ENCODE measurements at places on chromosomes 12 and 14. TPM values are rescaled to one million over a fixed set of nuclear protein-coding genes. Genes with fewer than 3 reads are reported as not detected.

The SYNDIG1L gene
- polyA plus RNA-seq: not detected

The ZFHX2 gene
- polyA plus RNA-seq: 0.26 TPM

The HEATR5A gene
- 10.2 TPM for polyA plus RNA-seq

The TOMM20L gene
- polyA plus RNA-seq: not detected

The SYNE3 gene
- 8.8 TPM for polyA plus RNA-seq

The SLCO1A2 gene
- polyA plus RNA-seq: not detected

The FIGNL2 gene
- polyA plus RNA-seq: not detected

The PPP4R4 gene
- polyA plus RNA-seq: 0.48 TPM

The PTCSC3 gene
- not detected for polyA plus RNA-seq

The P2RX2 gene
- polyA plus RNA-seq: not detected

The C12orf50 gene
- not detected for polyA plus RNA-seq

The SLC10A1 gene
- not detected for polyA plus RNA-seq

The VRTN gene
- not detected for polyA plus RNA-seq

The CCDC197 gene
- not detected for polyA plus RNA-seq

The C1S gene
- not detected for polyA plus RNA-seq

The BHLHE41 gene
- 19.0 TPM for polyA plus RNA-seq

The EPS8 gene
- 1.6 TPM for polyA plus RNA-seq

The KRT80 gene
- not detected for polyA plus RNA-seq

The MEG3 gene
- not detected for polyA plus RNA-seq

The SERPINA1 gene
- polyA plus RNA-seq: 1.4 TPM

The GPHN gene
- 5.9 TPM for polyA plus RNA-seq

The NGB gene
- not detected for polyA plus RNA-seq

The ACSS3 gene
- not detected for polyA plus RNA-seq

The HOMEZ gene
- 5.6 TPM for polyA plus RNA-seq

The NXPH4 gene
- polyA plus RNA-seq: 8.3 TPM

The MUCL1 gene
- not detected for polyA plus RNA-seq

The WNT1 gene
- polyA plus RNA-seq: 0.19 TPM

The GPR65 gene
- 12.1 TPM for polyA plus RNA-seq

The NKX2-1 gene
- not detected for polyA plus RNA-seq

The KRT6A gene
- polyA plus RNA-seq: not detected

The KANSL2 gene
- 47.8 TPM for polyA plus RNA-seq

The SALL2 gene
- polyA plus RNA-seq: 0.34 TPM

The GNPNAT1 gene
- 12.6 TPM for polyA plus RNA-seq

The KCNMB4 gene
- polyA plus RNA-seq: 0.19 TPM

The TBC1D30 gene
- not detected for polyA plus RNA-seq

The ABCD2 gene
- 1.5 TPM for polyA plus RNA-seq

The ADSS1 gene
- not detected for polyA plus RNA-seq
